ENCODE measurements at places on chromosomes 16 and 17.

- DNase-seq, result no peak
Measured at GRCh38 chr17:28549236-28550132, 2.9 kb downstream of the UNC119 start.

GRCh38 chr17:27888945-27889344, 4.2 kb downstream of the LYRM9 start:
- no peak for DNase-seq

DNA sequence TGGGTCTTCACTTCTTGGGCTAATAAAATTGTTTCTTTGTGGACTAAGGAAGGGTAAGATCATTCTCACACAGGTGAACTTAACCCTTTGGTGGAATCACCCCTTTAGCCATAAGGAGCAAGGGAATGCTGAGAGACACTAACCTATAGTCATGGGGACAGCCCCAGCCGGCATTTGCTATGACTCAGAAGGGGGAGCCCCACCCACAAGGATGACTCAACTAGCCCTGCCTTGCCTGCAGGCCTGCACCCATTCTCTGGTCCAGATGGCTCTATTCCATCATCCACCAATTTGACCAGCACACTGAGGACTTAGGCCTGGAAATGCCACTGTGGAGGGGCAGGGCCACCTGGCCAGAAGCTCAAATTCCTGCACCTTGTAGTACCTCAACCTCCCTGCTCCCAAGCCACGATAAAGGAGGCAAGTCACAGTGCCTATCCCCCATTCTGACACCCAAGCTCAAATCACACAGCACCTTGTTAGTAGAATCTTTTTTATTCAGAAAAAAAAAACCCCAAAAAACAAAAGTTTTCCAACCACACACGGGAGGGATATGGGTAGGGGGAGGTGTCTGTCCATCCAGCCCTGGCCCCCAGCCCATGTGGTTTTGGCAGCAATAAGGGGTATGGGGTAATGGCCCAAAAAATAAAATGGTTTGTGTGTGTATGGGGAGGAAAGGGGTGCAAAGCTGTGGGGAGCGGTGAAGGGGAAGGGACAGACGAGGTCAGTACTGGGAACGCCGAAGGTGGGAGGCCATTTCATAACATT, 3.0 kb downstream of the PFN1 start:
- DNase-seq, result no peak

DNA sequence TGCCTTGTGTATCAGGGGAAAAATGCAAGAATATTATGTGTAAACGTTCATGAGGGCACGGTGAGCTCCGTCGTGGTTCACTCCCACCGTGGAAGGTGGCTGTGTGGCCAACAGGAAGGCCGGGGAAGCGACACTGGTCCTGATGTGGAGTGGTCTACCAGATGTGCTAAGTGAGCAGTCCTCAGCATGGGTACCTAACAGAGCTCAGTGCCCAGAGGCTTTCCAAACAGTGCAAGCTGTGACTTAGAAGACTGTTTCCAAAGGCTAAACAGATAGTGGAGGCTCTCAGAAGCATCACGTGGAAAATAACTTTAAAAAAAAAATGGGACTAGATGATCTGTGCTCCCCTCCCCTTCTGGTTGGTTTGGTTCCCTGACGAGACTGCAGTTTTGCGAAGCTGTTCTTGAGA, 199.3 kb upstream of the CHMP6 start:
- no peak for DNase-seq

GRCh38 chr16:87575027-87575804, 27.1 kb upstream of the JPH3 start:
- DNase-seq, result peak; percentile 31

DNA sequence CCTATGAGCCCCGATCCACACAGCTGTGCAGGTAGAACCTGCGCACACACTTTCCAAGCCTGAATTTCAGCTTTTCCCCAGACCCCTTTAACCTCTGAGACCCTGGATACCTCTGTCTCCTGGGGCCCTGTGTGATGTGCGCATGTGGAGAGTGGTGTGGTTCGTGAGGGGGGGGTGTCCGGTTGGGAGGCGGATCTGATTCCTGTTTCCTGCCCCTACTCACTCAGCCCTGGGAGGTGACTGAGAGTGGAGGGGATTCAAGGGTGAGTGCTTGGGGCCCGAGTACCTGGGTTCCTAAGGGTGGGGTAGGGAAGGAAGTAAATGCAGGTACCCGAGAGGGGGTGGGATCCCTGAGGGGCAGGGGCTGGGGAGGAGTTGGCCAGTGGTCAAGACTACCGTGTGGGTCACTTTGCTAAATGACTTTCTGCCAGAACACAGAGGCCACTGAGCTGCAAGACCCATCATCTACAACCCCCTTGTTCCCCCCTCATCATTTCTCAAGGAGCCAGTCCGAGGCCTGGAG, 621 bp downstream of the ARHGEF15 start:
- no peak for DNase-seq

GRCh38 chr17:3896968-3897235, 4.0 kb upstream of the CAMKK1 start:
- DNase-seq, result no peak

- DNase-seq, result no peak
Measured at GRCh38 chr17:2974347-2974746, 89.1 kb downstream of the OR1D5 start.

DNA sequence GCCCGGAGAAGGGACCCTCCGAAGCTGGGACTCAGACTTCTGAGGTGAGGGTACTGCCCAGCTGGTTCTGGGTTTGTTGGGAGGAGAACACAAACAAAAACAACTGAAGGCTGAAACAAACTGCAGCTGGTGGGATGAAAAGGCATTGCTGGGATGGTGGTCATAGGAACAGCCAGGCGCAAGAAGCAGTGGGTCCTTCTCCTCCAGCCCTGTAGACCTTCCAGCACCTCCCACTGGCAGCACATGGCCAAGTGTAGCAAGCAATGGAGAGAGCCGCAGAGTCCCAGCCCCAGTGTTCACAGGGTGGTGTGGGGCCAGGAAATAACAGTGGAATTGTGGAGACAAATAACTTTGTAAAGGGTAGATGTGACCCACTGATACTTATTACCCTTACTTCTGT, 48.7 kb upstream of the FOXJ1 start:
- DNase-seq, result no peak

- DNase-seq, result no peak
Measured at GRCh38 chr17:29194669-29195068, 14.5 kb upstream of the MYO18A start.

GRCh38 chr17:1977583-1978395, 47.3 kb downstream of the RTN4RL1 start:
- DNase-seq, result no peak

DNA sequence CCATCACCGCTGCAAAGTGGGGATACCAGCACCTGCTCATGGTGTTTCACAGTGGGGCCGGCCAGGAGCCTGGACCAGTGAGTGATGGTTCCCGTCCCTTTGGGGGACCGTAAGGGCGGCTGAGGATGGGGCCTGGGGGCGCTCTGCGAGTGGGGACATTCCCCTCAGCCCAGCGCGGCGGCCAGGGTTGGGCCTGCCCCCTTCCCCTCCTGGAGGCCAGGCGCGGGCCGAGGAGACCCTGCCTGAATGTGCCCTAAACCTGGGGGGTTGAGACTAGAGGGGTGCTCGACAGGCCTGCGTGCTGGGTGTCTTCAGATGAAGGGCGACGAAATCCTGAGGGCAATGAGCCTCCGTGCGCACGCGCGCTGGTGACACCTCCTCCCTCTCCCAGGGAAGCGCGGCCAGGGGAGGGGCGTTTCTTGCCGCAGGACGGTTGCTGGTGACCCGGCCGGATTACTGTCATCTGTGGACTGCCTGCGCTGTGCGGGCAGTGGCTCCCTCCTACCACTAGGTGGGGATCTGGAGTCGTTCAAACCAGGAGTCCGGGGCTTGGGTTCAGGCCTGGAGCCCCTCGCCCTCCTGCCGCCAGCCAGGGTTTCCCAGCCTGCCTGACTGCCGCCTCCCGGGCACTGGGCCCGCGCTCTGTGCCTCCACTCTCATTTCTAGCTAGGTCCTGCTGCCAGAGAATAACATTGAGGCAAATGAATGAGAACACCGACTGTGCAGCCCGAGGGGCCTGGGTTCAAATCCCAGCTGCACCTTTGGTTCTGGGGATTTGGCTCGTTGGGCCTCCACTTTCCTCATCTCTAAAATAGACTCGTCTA, 17.1 kb downstream of the TBX2 start:
- peak; percentile 81 for DNase-seq

GRCh38 chr16:54673313-54673712, 257.4 kb upstream of the IRX5 start:
- DNase-seq, result no peak

DNA sequence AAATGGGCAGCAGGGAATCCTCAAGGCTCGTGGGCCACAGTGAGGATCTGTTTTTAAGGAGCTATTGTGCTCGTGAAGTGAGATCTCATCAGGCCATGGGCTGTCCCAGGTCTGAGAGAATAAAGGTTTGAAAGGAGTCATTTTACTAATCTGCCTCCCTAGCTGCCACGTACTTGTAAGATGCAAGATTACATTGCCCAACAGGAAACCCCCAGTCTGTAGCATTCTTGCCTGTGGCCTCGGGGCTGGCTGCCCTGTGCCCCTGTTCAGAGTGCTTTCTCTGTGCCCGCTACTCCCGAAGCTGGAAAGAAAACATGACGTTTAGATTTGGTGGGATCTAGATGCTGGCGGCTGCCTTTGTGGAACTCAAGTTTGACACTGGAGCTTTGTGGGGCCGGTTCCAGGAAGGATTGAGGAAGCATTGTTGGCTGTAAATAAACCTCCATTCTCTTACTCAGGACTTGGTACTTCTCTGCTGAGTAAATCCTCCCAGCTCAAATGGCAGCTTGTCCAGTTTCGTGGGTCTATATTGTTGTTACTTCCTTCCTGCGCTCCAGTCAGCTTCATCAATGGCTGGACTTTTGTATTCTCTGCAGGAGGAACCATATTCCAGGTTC, 21.2 kb downstream of the SAP30BP start:
- no peak for DNase-seq

- DNase-seq, result no peak
Measured at GRCh38 chr17:1931844-1932579, 93.1 kb downstream of the RTN4RL1 start.

DNA sequence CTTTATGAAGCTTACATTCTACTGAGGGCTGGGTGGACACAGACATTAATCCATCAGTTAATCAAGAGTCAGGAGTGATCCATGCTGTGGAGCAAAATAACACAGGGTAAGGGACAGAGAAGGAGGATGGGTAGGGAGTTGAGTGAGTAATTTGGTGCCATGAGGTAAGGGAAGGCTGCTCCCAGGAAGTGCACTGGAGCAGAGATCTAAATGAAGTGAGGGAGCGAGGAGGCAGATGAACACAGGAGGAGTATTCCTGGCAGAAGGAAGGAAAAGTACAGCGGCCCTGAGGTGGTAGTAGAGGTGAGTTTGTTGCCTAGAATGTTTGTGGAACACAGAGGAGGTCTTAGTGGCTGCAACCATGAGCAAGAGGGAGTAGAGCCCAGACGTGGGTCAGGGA, 34.8 kb downstream of the ASIC2 start:
- no peak for DNase-seq

DNA sequence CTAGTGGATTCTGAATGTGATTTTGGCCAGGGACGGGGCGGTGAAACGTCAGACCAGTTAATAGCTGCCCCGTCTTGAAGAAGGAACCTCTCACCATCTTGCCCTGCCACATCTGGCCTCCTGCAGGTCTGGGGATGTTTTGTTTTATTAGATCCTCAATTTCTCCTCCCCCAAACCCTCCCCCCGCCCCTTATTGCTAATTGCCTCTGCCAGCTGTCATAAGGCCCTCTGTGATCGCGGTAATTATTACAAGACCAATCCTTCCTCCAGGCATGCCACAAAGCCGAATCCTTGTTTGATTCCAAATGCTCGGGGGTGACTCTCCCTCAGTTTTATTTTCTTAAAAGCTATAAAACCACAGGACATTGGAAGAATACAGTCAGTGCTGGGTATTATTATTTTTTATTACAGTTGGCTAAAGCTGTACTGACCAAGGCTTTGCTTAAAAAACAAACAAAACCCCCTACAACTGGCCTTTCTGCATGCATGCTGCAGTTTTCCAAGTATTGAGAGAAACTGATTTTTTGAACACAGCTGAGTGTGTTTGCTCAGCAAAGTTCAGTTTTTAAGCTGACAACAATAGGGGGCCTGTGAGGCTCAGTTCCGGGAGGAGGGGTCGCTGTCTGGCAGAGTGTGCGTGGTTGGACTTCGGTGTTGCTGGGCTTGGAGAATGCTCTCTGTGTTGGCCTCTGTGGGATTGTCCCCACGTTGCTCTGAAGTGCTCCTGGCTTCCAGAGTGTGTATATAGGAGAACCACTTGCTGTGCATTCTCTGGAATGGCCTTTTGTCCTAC, 1.7 kb downstream of the KSR1 start:
- DNase-seq, result no peak

DNA sequence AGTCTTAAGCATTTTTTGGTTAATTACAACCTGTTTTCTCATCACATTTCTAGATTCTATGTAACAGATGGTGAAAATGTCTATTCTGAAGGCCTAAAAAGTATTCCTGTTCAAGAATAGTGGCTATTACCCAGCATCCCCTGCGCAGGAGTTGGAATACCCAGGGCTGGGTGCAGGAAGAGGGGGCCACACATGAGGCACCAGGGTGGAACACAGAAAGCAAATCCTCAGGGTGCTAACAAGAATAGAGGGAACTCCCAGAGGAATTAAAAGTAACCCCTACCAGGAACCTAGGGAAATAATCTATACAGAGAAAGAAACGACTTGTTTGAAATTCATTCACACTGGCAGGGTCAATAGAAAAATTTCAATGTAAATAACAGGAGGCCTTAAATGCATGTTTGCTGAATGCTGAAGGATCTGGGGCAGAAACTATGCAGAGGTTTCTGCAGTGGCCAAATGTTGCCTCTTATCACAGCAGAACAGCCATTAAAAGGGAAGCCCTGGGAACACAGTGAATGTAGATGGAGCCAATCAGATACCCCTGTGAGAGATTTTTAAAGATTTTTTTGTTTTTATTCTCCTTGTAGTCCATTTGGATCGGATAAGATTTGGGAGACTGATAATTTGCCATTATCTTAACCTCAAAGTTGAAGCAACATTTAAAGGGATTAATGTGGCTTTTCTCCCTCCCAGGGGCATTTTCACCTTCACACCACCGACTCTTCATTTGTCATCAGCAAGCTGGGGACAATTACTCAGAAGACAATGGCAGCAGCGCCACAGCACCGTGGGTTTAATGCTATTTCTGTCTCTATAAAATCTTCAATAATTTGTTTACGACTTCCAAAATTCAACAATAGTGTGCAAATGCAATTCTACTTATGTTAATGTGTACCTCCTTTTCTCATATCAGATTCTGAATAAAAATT, 196.0 kb upstream of the PSMD7 start:
- no peak for DNase-seq

DNA sequence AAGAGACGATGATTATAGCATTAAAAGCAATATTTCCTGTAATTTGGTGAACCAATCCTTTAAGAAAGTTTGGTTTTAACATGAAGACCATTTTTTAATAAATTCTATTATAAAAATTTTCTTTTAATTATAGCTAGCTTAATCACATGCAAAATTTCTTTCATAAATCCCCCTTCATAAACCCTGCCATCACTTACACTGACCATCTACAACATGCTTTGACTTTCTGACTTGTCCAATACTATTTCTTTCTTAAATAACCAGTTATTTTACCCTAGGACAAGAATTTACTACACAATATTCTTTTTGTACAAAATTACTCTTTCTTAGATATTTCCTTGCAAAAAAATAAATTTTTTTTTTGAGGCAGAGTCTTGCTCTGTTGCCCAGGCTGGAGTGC, 1334.8 kb downstream of the CDH11 start:
- no peak for DNase-seq

All from right renal pelvis (tissue), 4 donors.